ENCODE measurements at places on chromosomes 6 and 20.
A peak's percentile ranks its signal among the peaks of the same experiment; 100 is the strongest.

GRCh38 chr20:62964700-62965099 is 12.2 kb downstream of the SLC17A9 start:
- no peak for DNase-seq

GRCh38 chr20:38970302-38970701 is 8.2 kb downstream of the DHX35 start:
- no peak for DNase-seq

GRCh38 chr6:2960935-2961334 is 10.4 kb downstream of the SERPINB6 start:
- no peak for DNase-seq

- peak; percentile 68 for DNase-seq
These were observed 145.1 kb downstream of the PREX1 start for GRCh38 chr20:48682529-48683363.

- DNase-seq: no peak
These were observed 93.5 kb downstream of the TMEM170B start for GRCh38 chr6:11631008-11631407.

- no peak for DNase-seq
These were observed 68.9 kb downstream of the MTHFD1L start for GRCh38 chr6:150934380-150934779.

DNA sequence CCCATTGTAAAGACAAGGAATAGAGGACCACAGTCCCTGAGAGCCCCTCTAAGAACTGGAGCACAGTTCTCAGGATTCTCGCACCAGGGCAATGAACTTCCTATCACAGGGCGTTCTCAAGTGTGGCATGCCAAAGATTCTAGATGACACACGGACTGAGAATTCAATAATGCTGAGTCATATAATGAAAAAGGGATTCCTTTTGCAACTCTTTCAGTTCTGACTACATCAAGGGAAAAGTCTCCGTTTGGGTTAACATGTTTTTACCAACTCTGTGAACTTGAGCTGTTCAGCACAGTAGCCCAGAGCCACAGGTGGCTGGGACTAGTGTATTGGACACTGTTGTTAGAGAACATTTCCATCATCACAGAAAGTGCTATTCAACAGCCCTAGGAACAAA is 3.4 kb downstream of the MED20 start:
- DNase-seq: peak; percentile 77

GRCh38 chr20:51284176-51284575 is 258.3 kb downstream of the NFATC2 start:
- DNase-seq: no peak

- no peak for DNase-seq
These were observed 188.2 kb downstream of the ADGRG6 start for GRCh38 chr6:142489722-142490610.

DNA sequence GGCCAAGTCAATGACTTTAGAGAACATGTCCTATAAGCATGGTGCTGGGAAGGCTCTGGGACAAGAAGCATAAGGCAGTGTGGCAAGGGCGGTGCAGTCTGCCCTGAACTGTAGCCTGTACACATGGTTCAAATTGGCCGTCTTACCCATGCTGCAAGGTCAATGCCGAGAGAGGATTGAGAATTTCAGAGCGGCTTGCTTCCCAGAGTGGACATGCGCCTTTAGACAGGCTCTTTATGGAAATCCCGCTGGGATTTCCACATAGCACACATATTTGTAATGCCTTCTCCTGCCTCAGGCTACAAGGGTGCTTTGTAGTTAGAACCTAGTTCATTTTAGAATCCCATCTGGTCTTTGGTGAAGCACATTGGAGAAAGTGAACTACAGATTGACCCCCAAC is 36.1 kb upstream of the CEP162 start:
- DNase-seq: no peak

DNA sequence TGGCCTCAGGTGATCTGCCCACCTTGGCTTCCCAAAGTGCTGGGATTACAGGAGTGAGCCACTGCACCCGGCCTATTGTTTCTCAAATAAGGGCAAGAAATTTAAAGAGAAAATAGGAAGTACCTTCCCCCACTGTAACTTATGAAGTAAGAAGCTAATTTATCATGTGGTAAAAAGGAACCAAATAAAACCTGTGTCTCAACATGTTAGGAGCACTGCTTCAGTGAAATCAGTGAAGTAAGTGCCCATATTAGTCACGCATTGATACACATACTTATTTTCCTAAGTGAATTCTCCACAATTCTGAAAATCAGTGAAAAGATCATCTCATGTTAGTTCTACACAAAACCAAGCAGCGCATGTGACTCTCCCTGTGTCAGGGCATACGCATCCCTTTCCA is 14.2 kb upstream of the LPA start:
- no peak for DNase-seq

- no peak for DNase-seq
These were observed 6.2 kb upstream of the TGM6 start for GRCh38 chr20:2374346-2375125.

DNA sequence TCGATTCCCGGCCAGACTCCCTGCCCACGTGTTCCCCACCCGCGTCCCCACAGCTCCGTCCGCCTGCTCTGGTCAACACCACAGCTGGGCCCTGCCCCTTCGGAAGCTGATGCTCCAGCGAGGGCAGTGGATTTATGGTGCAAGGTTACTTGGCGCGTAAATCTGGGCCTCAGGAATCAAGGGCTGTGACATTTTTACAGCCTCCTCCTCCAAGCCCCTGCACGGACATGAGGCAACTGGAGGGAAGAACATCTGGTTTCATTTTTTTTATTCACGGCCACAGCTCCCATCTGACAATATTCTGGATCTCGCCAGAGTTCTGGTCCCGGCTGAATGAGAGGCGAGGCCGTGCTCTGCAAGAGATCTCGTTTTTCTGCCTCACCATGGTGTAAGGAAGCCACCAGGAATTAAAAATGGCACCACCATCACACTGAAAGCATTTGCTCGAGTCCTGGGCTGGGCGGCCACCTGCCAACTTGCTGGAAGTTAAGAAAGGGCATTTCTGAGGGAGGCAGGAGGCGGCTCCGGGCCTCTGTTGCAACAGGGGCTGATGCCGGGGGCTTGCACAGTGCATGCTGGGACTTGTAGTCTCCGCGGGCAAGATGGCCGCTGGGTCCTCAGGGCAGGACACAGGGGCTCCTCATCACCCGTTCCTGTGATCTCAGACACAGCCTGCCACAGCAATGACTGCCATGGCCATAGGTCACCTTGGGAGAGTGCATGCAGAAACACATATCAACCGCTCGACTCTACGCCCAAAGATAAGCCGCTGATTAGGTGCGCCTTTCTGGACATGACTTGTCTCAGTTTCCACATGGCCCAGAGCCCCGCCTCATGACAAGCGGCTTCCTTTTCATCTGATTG is 148.5 kb downstream of the LY86 start:
- peak; percentile 74 for DNase-seq

DNA sequence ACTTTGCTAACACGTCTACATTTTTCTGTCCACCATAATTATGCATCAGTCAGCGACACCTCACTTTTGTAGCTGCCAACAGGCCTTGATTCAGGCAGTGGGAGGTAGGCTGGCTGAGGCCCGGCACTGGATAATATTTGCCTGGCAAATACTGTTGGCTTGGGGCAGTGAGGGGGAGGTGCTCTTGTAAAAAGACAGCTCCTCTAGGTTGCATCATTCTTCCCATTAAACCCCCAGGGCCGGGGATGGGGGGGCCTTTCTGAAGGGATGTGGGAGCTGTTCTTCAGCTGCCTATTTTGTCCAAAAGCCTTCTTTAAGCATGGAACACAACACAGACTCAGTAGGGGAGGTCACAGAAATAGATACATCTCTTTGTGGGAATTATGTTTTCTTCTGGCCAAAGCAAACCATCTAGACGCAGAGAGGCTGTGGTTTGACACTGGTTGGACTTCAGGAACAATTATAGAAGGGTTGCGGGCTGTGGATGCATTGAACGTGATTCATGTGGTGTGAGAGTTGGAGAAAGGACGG is 338.3 kb upstream of the NT5E start:
- no peak for DNase-seq

- no peak for DNase-seq
These were observed 2.5 kb downstream of the HLA-DQA1 start for GRCh38 chr6:32639440-32640394.

- DNase-seq: no peak
These were observed 15.1 kb downstream of the PDE7B start for GRCh38 chr6:135866445-135867123.

DNA sequence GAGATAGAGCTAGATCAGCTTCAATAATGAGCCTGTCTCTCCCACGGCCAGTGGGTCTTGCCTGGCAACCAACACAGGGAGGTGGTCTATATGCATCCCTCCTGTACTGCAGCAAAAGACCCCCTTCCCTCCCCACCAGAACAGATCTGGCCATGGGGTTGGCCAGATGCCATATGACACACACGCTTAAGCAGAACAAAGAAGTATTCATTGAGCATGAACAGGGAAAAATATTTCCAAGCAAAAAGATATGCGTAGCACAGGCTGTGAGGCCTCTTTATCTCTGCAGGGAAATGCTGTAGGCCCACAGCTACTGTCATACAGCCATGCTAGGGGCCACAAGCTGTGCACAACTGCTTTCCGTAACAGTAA is 73.4 kb upstream of the NRSN1 start:
- DNase-seq: no peak

GRCh38 chr6:160882791-160883279 is 108.7 kb upstream of the MAP3K4 start:
- DNase-seq: no peak

- peak; percentile 86 for DNase-seq
These were observed 57.7 kb downstream of the SNX5 start for GRCh38 chr20:17910828-17911294.

- DNase-seq: peak; percentile 14
These were observed 31.3 kb downstream of the TRMT6 start for GRCh38 chr20:5918856-5919625.

GRCh38 chr6:52574709-52575501 is 2.0 kb downstream of the TRAM2 start:
- DNase-seq: peak; percentile 95

DNA sequence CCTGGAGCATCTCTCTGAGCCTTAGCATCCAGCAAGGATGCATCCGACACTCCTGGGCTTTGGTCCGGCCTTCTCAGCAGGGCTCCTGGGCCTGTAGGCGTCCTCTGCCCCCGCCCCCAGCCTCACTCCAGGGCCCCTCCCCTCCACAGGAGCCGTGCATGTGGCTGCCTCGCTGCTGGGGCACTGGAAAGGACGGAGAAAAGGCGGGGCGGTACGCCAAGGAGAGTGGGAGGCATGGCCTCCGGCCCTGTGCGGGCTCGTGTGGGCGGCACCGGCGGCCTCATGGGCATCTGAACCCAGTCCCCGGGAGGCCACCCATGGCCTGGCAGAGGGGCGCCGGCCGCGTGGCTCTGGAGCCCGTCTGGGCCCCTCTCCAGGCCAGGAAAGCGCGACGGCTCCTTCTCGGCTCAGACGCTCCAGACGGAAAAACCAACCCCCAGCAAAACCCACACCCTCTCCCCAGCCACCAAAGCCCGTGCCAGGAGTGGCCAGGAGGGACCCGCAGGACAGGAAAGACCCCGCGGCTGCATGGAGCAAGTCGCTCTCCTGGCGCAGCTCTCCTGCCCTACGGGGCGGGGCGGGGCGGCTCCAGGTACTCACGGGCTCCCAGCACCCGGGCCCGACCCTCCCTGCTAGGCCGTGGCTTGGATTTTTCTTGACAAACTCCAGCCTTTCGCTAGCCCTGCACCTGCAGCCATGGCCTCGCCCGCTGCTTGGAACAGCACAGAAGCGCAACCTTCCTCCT is 419.9 kb downstream of the QKI start:
- no peak for DNase-seq

- no peak for DNase-seq
These were observed 6.5 kb upstream of the SLC17A4 start for GRCh38 chr6:25748049-25748448.

DNA sequence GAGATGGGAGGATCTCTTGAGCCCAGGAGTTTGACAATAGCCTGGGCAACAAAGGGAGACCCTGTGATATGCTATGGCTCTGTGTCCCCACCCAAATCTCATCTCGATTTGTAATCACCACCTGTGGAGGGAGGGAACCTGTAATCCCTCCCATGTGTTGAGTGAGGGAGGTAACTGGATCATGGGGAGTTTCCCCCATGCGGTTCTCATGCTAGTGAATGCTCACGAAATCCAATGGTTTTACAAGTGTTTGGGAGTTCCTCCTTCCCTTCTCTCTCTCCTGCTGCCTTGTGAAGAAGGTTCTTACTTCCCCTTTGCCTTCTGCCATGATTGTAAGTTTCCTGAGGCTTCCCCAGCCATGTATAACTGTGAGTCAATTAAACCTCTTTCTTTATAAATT is 3.4 kb downstream of the NUDT3 start:
- DNase-seq: no peak

DNA sequence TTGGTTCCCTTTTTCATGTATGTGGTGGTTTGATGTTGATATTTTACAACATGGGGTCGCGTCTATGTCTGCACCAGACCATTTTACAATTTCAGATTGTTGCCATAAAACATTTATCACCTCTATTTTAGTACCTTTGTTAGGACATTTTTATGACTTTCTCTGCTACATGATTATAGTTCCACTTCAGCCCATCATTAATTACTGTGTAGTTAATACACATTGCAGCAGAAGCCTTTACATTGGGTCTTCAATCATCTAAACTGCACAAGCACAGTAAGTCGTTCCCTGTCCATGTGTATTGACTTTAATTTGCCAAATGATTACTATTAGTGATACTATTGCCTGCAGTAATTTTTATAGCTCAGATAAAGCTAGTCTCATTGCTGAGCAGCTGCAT is 15.7 kb upstream of the TMEM217 start:
- no peak for DNase-seq

DNA sequence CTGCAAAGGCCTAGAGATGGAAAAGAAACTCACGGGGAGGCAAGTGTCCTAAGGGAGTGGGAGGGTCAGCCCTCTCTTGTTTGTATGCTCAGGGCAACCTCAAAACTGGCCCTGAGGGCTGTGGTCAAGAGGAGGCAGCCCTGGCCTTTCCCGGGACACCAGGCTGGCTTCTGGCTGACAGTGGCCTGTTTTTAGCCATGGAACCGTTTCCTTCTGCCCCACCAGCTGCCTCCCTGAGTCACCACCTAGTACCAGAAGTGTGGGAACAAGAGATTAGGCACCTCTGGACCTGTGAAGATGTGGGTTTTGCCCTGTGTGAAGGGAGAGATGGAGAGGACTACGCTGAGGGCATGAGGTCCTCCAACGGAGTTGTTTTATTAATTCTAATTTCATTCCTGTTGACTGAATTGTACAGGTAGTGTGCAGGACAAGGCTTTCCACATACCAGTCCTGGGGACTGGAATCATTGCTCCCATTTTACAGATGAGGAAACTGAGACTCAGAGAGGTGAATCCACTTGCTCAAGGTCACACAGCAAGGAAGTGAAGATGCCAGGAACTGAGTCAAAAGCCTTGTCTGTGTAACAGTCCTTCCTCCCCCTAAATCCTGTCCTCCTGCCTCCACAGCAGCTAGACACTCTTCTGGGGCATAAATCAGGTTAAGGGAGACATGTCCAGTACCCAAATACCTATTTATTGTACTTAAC is 5.5 kb downstream of the FOXS1 start:
- no peak for DNase-seq

DNA sequence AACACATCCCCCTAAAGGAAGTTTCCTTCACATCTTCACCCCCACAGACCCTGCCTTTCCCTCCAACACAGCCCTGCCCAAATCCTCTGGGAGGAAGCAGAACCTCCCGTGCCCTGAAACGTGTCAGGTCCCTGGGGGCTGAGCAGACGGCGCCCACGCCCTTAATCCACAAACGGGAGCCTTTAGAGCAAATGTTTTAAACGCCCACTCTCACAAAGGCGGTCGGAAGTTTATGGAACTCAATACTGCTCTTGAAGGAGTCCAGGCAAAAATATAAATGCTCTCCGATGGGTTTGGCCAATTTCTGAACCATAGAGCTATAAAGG is 237.1 kb upstream of the AFDN start:
- no peak for DNase-seq

- no peak for DNase-seq
These were observed 53.0 kb downstream of the FARS2 start for GRCh38 chr6:5314191-5314865.

GRCh38 chr6:125211352-125211751 is 57.8 kb downstream of the TPD52L1 start:
- DNase-seq: no peak

Measured in OCI-M1 (cell line).